Stimulated activated CD4-positive, alpha-beta T cell treated with anti-CD3 and anti-CD28 coated beads, Interleukin-4, amount 100 ng/mL, for 1 hour (primary cell): ENCODE measurements at places on chromosomes 3 and 15.

- DNase-seq, result no peak
These were observed 88.8 kb downstream of the IGF1R start for GRCh38 chr15:98737159-98737558.

GRCh38 chr3:97932387-97932801 lies 39.8 kb downstream of the RIOX2 start:
- no peak for DNase-seq

DNA sequence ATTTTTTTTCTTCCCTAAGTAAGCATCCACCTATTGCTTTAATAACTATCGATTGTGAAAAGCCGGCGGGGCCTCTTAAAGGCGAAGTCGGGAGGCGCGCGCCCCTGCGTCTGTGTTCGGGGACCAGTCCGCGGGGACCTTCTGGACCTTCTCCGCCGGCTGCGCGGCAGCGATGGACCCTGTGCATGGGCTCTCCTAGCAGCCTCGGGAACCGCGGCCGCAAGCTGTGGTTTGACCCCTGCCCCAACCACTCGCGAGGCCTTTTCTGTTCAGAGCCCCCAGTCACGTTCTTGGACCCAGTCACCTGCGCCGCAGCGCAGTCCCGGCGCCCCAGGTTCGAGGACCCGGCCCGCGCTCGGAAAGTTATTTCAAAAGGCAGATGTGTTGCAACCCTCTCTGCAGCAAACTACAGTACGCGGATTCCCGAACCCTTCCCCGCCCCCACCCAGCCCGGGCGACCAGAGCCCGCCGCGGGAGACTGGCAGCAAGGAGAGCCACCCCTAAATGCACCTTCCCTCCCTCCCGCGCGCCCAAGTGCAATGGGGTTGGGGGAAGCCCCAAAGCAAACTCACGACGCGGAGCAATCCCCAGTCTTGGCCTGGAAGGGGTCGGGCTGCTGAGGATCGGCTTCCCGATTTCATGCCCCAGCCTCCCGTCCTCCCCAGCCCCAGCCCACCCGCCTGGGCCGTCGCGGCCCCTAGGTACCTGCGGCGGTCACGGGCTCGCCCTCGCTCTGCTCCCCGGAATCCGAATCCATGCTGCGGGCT lies 684 bp downstream of the TNFAIP8L3 start:
- DNase-seq, result no peak

- DNase-seq, result no peak
These were observed 144.7 kb downstream of the TPRG1 start for GRCh38 chr3:189316296-189317019.

DNA sequence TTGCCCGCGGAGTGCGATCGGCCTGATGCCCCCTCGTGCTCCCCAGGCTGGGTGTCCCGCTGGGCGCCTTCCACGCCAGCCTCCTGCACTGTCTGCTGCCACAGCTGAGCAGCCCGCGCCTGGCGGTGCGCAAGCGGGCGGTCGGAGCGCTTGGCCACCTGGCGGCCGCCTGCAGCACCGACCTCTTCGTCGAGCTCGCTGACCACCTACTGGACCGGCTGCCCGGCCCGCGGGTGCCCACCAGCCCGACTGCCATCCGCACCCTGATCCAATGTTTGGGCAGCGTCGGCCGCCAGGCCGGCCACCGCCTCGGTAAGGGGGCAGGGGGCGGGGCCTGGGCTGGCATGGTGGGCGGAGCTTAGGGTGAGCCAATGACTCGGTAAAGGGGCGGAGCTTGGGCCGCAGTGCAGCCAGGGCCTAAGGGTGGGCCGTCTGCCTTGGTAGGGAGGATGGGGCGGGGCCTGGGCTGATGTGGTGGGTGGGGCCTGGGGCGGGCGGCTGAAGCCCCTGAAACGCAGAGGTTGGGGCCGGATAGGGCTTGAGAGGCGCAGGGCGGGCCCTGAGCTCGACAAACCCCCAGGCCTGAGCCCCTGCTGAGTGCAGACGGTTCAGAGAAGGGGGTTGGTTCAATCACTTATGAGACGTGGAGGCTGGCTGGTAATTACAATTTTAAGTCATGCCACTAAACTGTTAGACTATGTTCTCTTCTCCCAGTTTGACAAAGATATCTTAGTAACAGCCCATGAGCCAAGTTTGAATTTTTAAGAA lies 13.7 kb downstream of the CAND2 start:
- peak; percentile 95 for DNase-seq

- DNase-seq, result no peak
These were observed 13.5 kb downstream of the PPM1M start for GRCh38 chr3:52259035-52259434.

GRCh38 chr3:169165196-169166158 lies 498.0 kb downstream of the MECOM start:
- no peak for DNase-seq

DNA sequence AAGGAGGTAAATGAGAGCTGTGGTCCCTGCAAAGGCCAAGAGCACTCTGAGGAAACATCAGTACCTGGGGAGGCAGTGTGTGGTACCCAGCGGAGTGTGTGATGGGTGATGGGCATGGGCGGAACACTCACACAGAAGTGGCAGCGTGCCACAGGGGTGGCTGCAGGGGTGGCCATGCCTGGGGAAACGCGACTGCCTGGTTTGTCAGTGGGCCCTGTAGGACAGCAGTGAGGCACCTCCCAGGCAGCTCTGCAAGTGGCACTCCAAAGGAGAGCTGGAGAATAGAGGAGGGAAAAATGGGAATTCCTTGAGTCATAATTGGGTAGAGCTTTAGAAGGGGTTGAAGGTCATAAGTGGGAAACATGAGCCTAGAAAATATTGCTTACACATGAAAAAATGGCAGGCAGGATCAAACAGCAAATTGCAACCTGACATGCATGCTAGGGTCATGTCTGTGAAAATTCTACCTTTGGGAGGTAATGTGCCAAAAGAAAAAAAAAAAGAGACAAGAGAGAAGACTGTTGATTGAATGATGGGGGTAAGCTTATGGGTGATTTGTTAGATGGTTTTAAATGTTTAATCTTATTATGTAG lies 138.4 kb downstream of the RPLP1 start:
- no peak for DNase-seq

- no peak for DNase-seq
These were observed 20.5 kb upstream of the FGD5 start for GRCh38 chr3:14798231-14798630.

- no peak for DNase-seq
These were observed 16.2 kb downstream of the C3orf62 start for GRCh38 chr3:49260806-49261324.

GRCh38 chr3:10867384-10867783 lies 51.4 kb downstream of the SLC6A11 start:
- no peak for DNase-seq

GRCh38 chr3:140953028-140953960 lies 11.7 kb downstream of the SLC25A36 start:
- DNase-seq, result no peak

GRCh38 chr3:72974956-72975355 lies 21.7 kb upstream of the PPP4R2 start:
- no peak for DNase-seq

DNA sequence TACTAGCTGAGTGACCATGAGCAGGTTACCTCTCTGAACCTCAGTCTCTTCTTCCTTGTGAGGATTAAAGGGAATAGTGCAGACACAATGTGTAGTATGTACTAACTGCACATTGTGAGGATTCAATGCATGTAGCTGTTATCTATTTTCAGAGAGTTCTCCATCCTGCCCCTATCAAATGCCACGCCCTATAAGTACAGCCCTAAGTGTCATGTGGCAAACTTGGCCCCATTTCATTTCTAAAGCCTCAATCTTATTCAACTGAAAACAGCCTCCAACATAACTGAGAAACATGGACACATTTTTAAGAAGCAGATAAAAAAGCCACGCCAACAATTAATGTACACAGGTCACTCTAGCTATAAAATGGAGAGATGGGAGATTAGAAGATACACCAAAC lies 220.0 kb downstream of the TBL1XR1 start:
- no peak for DNase-seq

- no peak for DNase-seq
These were observed 150.1 kb upstream of the LRRN1 start for GRCh38 chr3:3648988-3649679.

DNA sequence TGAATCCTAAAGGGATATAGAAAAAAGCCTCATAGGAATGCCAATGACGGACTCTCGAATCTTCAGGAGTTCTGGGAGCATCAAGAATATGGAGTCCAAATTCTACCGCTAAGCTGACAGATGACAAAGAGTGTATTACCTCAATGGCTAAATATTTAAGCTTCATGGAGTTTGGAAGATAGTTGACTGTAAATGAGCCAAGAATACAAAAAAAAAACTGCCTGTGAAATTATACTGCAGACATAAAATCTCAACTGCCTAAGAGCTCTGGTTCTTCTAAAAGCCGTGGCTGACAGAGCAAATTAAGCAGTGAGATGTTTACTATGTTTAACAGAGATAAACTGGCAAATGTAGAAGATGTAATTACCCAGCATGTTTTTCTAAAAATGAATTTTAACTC lies 140.0 kb downstream of the GADL1 start:
- no peak for DNase-seq
